ENCODE measurements at places on chromosomes 11 and 22.

- DNase-seq = no peak
Observed at GRCh38 chr11:114350022-114350421, 50.3 kb downstream of the C11orf71 start.

DNA sequence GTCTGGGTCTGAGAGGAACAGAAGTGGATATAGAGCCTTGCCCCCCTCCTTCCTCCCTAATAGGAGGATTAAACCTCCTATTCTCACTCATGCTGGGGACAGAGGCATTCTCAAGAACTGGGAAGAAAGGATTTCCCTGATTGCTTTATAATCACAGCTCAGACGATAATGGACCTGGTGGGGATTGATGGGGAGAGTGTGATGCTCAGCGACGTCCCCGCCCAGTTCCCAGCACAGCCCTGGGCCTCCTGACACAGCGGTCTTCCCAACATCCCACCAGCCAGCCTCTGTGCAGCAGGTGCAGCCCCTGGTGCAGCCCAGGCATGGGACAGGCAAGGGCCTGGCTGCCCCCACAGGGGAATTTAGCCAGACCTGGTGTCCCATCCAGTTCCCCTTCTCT lies 28.4 kb downstream of the TRIM29 start:
- no peak for DNase-seq

- DNase-seq = no peak
Observed at GRCh38 chr11:126149759-126150625, 61.5 kb downstream of the RPUSD4 start.

GRCh38 chr11:90823446-90823845 lies 600.6 kb upstream of the CHORDC1 start:
- no peak for DNase-seq

DNA sequence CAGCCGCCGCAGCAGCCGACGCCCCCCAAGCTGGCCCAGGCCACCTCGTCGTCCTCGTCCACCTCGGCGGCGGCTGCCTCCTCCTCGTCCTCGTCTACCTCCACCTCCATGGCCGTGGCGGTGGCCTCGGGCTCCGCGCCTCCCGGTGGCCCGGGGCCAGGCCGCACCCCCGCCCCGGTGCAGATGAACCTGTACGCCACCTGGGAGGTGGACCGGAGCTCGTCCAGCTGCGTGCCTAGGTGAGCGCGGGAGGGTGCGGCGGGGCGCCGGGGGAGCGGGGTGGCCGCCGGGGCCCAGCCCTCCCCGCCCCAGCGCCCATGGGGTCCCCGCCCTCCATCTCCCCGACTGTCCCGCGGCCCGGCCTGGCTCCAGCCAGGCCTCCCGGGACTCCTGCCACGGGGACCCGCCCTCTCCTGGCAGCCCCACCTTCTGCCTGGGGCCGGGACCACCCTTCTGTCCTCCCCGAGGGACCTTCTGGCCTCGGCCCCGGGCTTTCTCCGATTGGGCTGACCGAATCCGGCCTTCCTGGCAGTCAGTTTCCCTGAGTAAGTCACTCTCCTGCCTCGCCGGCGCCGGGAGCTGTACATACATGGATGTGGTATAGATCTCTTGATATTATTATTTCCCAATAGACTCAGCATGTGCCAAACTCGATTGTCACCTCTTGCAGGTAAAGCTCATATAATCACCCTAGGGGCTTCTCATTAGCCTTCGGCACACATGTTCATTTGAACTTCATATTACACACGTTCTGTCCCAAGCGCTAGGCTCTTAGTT lies 720 bp downstream of the PACS1 start:
- DNase-seq = no peak

All from effector CD8-positive, alpha-beta T cell (primary cell).